ENCODE measurements at places on chromosomes 3 and 15.

GRCh38 chr3:66041116-66041515 is 2.4 kb upstream of the MAGI1 start:
- DNase-seq: no peak

GRCh38 chr15:29813009-29813408 is 9.3 kb downstream of the TJP1 start:
- DNase-seq: no peak

- DNase-seq: peak; percentile 41
Observed at GRCh38 chr3:184361532-184361931, at the start of the genes CLCN2 and POLR2H. CLCN2 (minus strand) TSS chr3:184361605; CDS start chr3:184361479, 126 bp downstream. POLR2H (plus strand) TSS chr3:184361710; CDS start chr3:184363493, 1,783 bp downstream.

- no peak for DNase-seq
Observed at GRCh38 chr3:49248840-49249227, 28.2 kb downstream of the C3orf62 start.

- no peak for DNase-seq
Observed at GRCh38 chr3:101155825-101156224, 162.6 kb upstream of the ABI3BP start.

DNA sequence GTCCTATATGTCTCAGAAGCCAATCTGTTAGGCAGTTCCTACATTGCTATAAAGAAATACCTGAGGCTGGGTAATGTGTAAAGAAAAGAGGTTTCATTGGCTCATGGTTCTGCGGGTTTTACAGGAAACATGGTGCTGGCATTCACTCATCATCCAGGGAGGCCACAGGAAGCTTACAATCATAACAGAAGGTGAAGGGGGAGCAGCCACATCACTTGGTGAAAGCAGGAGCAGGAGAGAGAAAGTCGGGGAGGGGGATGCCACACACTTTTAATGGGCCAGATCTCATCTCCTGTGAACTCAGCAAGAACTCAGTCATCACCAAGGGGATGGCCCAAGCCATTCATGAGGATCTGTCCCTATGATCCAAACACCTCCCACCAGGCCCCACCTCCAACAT is 9.1 kb downstream of the SLC49A4 start:
- peak; percentile 8 for DNase-seq

DNA sequence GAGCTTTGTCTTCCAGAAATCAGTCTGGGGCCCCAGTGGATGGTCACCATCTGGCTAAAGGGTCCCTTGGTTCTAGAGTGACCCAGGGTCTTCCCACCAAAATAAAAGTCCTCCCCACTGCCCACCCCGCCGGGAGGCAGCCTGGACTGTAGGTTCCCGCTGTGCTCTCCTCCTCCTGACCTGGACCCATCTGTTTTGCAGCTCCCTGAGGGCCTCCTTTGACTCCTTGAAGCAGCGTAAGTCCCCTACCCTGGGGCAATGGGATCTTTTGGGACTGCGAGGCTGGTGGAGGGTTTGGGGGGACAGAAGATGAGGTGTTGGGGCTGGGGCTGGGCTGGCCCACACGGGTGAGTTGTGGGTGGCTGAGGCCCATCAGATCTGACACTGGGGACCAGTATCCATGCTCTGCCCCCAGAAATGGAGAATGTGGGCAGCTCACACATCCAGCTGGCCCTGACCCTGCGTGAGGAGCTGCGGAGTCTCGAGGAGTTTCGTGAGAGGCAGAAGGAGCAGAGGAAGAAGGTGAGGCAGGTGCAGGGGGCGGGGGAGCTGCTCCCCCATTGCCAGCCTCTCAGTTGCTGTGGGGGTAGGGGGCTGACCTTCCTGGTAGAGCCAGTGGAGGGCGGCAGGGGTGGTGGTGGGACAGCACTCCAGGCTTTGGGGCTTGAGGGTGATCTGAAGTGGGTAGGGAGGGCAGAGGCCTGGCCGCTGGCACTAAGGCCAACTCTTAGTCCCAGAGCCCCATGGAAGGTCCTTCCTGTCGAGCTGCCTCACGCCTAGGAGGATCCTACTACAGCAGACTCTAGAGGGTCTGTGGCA is 30.4 kb downstream of the PSTPIP1 start:
- DNase-seq: peak; percentile 0

GRCh38 chr3:195551381-195551978 is 8.4 kb upstream of the PPP1R2 start:
- DNase-seq: no peak

GRCh38 chr3:147117631-147118030 is 288.7 kb downstream of the ZIC4 start:
- no peak for DNase-seq
